OCI-M1 (cell line): ENCODE measurements at places on chromosomes 1 and 21.

- peak; percentile 89 for DNase-seq
These were observed 15.8 kb downstream of the TCP10L start for GRCh38 chr21:32569261-32570230.

DNA sequence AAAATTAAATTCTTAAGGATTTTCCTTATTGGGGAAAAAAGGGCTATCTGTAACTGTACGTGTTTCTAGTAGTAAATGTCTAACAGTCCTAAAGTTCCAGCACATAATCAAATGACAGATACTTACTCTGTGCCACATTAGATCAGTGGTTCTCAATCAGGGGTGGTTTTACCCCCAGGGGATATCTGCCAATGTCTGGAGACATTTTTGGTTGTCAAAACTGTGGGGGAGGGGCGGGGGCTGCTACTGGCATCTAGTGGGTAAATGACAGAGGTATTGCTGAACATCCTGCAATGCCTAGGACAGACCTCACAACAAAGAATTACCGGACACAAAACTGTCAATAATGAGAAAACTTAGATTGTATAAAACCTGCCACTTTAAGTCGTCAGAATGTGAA is 33.4 kb upstream of the PTPRC start:
- peak; percentile 82 for DNase-seq

DNA sequence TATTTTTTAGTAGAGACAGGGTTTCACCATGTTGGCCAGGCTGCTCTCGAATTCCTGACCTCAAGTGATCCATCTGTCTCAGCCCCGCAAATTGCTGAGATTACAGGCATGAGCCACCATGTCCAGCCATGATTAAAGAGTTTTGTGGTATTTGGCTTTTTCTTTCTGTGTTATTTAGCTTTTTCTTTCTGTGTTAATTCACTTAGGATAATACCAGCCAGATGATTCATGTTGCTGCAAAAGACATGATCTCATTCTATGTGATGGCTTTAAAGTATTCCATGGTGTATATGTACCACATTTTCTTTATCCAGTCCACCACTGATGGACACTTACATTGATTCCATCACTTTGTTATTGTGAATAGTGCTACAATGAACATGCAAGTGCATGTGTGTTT is 1135.2 kb downstream of the AMY1C start:
- no peak for DNase-seq

- DNase-seq: no peak
These were observed 29.8 kb upstream of the KIF21B start for GRCh38 chr1:201053155-201053860.

GRCh38 chr1:76892675-76893074 is 25.4 kb downstream of the ST6GALNAC5 start:
- DNase-seq: no peak

- DNase-seq: peak; percentile 48
These were observed 151.3 kb downstream of the ADGRL4 start for GRCh38 chr1:78855258-78855657.

DNA sequence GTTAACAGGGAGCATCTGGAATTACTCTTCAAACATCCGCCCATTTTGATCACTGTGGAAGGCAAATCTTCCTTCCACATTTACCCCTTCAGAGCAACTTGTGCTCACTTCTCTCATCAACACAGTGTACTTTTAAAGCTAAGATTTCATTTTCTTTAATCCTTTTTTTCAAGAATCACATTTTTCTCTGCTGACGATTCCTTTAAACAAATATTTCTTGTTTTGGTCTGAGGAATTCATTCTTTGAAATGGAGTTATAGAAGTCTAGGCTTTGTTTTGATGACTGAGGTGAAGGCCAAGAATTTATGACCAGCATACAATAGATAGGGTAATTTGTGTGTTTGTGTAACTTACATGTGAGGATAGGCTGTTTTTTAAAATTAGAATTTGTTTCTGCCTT is 25.6 kb downstream of the LRRC42 start:
- no peak for DNase-seq

GRCh38 chr1:234734869-234735268 is 124.9 kb upstream of the IRF2BP2 start:
- no peak for DNase-seq

DNA sequence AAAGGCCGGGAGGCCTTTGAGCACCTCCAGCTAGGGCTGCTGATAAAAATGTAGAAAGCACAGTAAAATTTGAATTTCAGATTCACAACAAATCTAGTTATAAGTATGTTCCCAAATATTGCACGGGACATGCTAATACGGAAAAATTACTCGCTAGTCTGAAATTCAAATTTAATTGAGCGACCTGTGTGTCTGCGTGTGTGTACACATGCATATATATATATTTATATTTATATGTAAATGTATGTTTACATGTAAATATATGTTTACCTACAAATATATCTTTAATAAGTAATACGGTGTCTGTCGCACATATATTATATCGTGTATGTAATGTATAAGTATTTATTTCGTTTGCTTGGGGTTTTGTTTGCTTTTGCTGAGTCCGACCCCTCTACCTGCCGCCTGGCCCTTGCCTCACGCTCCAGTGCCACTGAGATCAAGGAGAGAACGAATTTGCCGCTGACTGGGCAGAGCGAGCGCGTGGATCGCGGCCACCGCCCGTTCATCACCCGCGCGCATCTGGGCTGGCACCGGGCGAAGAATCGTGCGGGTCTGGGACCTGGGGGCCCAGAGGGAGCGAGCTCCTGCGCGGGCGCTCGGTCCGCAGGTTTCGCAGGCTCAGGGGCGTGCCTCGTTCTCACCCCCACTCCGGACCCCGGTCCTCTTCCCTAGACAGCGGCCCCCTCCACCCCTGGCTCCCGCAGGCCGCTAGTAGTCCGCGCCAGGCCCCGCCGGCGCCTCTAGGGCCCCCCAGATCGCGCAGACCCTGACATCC is 534 bp upstream of the WRAP73 start:
- no peak for DNase-seq
